ENCODE measurements at places on chromosomes 4 and X. TPM values are rescaled to one million over a fixed set of nuclear protein-coding genes. Genes with fewer than 3 reads are reported as not detected.
A peak's percentile ranks its signal among the peaks of the same experiment; 100 is the strongest.

DNA sequence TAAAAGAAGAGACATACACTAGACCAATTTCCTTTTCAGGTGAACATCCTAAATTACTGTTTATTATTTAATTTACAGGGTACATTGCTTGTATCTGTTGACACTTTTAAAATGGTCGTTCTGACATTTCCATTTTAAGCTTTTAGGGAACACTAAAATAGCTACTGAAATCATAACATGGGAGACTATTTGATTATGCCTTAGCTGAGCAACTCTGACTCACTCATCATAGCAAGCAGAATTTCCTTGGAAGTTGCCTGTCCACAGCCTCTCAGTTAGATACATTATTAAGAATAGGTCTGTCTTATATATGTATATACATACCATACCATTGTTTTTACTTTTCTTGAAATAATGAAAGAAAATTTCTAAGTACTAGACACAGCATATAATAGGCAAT is 22.0 kb downstream of the GUCY1B1 start:
- no peak for DNase-seq

GRCh38 chr4:139144911-139145551 is 32.0 kb downstream of the ELF2 start:
- no peak for DNase-seq

GRCh38 chr4:102064747-102065442 is 274.4 kb downstream of the BANK1 start:
- DNase-seq = no peak

DNA sequence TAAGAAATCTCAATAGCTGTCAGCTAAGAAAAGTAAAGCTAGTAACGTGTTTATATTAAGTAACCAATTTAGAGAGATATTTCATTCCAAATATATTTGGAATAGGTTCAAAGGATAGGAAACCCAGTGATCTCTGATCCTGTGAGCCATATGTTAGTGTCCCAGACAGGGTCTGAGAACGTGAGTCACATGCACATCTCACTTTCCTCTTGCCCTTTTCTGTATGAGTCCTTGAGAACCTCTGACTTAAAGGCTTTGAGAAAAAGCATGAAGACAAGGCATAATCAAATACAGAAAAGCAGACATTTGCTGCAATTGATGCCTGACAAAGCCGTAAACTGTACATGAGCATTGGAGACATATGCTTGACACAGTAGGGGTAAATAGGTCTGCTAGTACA is 655.1 kb upstream of the ADGRL3 start:
- DNase-seq = no peak

- no peak for DNase-seq
Measured at GRCh38 chr4:52993771-52994170, 131.7 kb downstream of the RASL11B start.

- DNase-seq = no peak
Measured at GRCh38 chrX:42704454-42704853, 73.5 kb downstream of the PPP1R2C start.

GRCh38 chr4:146407257-146407656 is 114.5 kb downstream of the SLC10A7 start:
- DNase-seq = no peak

DNA sequence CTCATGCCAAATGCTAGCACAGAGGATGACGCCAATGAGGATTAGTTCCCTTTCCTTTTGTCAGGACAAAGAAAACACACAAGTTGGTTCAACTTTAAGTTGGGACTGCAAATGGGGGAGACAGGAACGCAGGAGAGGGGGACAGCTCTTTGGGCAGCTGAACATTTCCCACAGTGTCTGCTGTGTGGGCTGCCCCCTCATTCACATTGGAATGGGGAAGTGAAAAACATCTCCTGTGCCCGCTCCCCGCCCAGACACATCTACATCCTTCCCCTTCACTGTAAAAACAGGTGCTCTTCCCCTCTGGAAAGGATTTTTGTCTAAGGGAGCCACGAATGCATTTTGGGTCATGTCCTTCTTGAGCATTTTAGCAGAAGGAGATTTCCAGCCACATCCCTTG is 44.5 kb upstream of the TBC1D9 start:
- no peak for DNase-seq

GRCh38 chrX:37685381-37686359 is at the start of gene XK:
Gene XK (plus strand): TSS chrX:37685791. CDS start chrX:37685962, 171 bp downstream.
- DNase-seq = peak; percentile 6

- DNase-seq = no peak
Measured at GRCh38 chr4:182427554-182427953, 184.4 kb downstream of the TENM3 start.

GRCh38 chrX:123475068-123475724 is 257.7 kb downstream of the THOC2 start:
- no peak for DNase-seq

DNA sequence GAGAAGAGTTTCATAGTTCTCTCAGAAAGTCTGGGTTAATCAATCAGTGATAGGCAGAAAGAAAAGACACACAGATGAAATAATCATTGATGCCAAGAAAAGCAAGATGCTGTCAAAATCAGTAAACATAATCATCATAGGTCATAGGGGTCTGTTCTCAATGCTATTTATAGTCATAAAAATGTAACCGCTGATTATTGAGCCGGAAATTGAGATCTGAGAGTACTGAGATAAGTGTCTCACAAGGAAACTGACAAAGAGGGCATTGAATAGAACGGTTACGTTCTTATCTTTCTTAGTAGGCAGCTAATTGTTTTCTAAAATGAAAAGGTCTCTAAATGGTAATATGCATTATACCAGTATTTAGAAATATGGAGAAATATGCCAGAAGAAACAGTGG is 1686.1 kb upstream of the AGA start:
- DNase-seq = no peak

DNA sequence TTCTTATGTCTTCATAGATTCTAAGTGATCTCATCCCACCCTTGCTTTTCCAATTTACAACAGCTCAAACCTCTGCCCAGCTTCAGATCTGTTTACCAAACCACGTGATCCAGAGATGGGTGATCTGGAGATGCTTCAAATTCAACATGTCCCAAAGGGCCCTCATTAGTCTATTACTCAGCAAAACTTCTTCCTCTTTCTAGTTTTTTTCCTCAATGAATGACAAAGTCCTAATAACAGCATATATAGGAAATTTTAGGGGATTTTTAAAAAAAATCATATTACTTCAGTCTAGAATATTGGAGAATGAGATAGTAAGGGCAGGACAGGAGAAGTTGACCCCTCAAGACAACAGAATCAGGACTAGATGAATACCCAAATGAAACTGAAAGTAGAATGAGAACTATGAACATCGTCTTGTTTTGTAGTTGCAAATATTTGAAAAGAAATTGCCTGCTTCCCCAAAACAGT is 127.1 kb downstream of the CFAP299 start:
- DNase-seq = no peak

DNA sequence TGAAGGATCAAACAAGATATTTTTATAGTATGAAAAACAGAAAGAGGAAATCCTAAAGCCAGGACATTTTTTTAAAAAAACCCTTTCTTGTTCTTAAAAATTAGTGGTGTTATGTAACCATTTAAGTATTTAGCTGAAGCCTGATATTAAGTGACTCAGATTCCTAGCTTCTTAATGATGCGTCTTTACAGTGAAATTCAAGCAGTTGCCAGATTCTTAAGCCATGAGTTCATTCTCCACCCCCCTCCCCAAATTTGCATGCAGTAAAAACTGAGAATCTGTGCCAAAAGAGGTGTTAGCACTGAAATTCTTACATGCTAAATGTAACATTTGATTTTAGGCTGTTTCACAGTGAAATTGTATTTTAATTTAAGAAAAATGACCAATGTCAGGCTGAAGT is 180.8 kb downstream of the RAPGEF2 start:
- DNase-seq = no peak

DNA sequence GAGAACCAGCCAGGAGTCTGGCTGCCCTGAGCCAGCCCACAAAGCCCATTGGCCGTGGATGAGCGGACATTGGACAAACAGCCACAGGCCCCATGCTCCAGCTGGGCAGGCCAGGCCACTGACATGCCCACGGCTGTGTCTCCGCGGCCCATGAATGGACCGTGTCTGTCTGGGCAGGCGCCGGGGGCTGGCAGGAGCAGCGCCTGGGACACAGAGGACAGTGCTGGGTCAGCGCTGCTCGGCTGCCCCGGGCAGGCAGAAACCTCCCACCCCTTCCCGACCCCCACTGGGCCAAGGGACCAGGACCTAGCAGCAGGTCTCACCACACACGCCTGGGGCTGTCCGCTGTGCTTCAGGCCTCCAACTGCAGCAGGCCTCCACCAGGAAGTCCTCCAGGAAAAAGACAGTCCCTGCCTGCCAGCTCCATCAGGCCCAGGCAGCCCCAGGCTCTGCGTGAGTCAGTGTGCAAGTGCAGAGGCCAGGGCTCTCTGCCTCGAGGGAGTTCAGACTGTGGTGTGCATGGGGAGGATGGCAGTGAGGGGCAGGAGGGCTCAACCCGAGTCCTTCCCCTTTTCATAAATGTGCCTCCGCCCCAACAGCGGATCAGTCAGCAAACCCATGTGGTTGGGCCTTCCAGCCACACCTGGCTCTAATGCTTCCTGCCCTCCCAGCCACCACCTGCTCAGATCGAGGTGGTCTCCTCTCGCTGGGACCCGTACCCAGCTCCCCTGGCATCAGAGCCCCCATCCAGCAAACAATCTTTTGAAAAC is 17.2 kb upstream of the FGFR3 start:
- DNase-seq = peak; percentile 26

GRCh38 chrX:154545673-154546274 is 872 bp downstream of the G6PD start:
- DNase-seq = no peak

DNA sequence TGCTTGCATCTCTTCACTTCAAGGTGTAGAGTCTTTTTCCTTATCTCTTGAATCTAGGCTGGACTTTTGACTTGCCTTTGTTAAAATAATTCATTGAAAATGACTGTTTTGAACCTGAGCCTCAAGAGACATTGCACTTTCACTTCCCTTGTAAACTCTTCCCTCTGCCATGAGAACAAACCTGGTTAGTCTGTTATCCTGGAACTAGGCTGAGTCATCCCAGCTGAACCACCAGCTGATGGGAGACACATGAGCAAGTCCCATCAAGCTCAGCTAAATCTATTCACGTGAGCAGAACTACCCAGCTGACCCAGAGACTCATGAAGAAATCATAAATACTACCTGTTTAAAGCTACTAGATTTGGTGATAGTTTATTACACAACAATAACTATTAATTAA is 202.3 kb upstream of the CENPE start:
- DNase-seq = no peak

DNA sequence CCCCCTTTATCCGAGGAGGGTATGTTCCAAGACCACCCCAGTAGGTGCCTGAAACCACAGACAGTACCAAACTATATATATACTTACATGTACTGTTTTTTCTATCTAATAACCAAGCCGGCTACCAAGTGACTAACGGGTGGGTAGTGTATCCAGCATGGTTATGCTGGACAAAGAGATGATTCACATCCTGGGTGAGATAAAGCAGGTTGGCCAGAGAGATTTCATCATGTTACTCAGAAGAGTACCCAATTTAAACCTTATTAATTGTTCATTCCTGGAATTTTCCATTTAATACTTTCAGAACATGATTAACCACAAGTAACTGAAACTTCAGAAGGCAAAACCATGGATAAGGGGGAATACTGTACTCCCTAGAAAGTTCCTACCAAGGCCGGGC is 46.5 kb downstream of the RFC1 start:
- DNase-seq = no peak

DNA sequence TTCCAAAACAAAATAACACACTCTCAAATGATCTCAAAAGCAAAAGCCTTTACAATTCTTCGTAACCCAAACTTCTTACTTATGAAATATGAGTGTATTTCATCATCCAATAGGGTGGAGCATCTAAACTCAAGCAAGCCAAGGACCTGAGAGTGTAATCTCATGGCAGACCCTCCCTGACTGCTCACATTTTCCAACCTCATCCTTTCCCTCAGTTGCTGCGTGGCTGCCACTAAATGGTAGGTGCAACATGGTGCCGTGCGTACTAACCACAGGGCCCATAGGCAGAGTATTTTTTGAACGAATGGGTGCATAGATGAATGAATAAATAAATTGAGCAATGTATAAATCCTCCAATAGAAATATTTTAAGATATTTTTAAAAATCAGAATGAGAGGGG is 45.4 kb downstream of the TTC29 start:
- DNase-seq = no peak

- no peak for DNase-seq
Measured at GRCh38 chr4:7736436-7737267, 203.0 kb downstream of the AFAP1 start.

- no peak for DNase-seq
Measured at GRCh38 chrX:38175139-38175538, 45.5 kb downstream of the SRPX start.

DNA sequence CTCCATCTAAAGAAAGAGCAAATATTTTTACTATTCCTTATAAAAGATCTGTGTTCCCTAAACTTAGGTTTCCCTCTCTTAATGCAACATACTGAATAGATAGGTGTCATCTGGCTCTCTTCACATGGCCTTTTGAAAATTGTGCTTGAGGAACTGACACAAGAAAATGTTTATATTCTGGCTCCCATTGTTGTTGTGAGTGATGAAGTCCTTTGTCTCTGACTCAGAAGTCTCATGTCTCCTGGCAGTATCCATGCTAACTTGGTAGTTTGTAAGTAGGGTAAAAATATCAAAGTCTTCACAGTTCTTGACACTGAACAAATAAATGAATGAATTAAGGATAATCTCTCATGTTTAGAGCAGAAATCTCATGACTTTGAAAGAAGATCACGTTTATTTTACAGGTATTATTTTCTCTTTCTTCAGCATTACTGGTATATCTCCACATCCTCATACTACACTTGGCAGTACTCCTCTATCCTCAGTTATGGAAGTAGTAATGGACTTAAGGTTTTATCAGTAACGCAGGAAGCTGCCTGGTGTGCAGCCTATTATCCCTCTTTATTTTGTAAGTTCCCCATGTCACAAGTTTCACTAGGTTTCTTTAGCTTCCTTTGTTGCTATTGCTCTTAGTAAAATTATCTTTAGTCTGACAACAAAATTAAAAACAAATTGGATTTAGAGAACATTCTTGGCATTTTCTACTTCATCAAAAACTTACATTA is 14.2 kb upstream of the PABPC4L start:
- no peak for DNase-seq

Gene CRMP1
- total RNA-seq = 555 TPM

Gene FAM156A
- 18.4 TPM for total RNA-seq

Gene MRPL1
- total RNA-seq = 40.9 TPM

Gene IRS4
- total RNA-seq = 1.4 TPM

Gene CT83
- not detected for total RNA-seq

Gene NLGN3
- 18.7 TPM for total RNA-seq

Gene GSX2
- 1.1 TPM for total RNA-seq

Gene FAM53A
- total RNA-seq = 0.78 TPM

Gene CHRDL1
- total RNA-seq = 14.7 TPM

Gene SSX4
- total RNA-seq = not detected

Gene MTTP
- 3.4 TPM for total RNA-seq

Gene STOX2
- 42.3 TPM for total RNA-seq

Gene PAGE1
- not detected for total RNA-seq

Gene CT55
- total RNA-seq = not detected

Gene C4orf50
- total RNA-seq = 17.0 TPM

Gene NAP1L5
- total RNA-seq = 36.2 TPM

All from occipital lobe (tissue), 3 donors.